ENCODE measurements at places on chromosomes 6 and 20.
A peak's percentile ranks its signal among the peaks of the same experiment; 100 is the strongest.

GRCh38 chr20:1565461-1565860 is 8.0 kb upstream of the SIRPD start:
- no peak for DNase-seq

DNA sequence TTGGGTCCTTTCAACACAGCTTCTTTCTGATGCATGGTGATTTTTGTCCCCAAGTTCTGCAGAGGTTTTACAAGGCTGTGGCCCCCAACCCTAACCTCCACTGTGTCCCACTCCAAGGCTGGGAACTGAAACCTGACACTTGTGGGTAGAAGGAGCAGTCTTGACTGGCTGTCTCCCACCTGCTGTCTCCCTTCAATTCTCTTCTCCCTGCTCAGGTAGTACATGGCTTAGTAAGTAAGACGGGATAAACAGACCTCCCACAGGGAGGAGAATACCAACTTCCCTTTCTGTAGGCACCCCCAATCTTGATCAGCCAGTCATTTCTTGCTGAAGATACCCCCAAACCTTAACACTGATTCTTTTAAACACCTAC is 25.0 kb downstream of the TGM6 start:
- DNase-seq = no peak

DNA sequence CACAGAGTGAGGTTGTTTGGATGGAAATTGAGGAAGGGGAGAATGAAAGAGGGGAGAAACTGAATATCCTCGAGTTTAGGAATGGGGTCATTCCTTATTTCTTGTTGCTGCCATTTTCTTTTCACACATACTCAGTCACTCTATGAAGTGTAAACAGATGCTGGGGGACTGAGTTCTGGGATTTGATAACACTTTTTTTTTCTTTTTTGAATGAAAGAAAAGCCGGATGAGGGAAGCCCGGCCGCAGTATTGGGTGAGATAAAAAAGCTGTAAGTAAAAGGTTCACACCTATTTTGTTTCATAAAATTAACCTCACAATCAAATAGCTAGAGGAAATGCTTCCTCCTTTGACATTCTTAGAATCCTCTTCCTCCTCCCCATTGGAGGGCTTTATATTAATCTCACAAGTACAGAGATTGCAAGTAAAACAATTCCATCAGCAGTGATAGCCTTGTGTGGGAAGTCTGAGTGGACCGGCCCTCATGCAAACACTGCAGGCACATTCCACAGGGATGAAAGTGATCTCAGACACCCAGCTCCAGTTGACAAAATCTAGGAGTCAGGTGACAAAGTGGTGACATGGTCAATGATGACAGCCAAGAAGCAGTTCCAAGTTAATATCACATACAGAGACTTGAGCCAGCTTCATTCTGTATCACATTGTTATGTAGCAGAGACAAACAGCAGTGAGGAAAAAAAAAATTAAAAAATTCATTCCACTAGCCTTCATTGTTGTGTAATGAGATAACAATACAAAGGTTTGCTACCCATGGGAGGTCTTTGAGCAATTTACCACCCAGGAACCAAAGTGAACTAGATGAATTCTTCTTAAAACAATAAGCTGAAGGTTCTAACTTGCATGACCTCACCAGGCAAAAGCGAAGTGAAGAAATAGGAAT is 391.1 kb upstream of the HSF2 start:
- DNase-seq = no peak

DNA sequence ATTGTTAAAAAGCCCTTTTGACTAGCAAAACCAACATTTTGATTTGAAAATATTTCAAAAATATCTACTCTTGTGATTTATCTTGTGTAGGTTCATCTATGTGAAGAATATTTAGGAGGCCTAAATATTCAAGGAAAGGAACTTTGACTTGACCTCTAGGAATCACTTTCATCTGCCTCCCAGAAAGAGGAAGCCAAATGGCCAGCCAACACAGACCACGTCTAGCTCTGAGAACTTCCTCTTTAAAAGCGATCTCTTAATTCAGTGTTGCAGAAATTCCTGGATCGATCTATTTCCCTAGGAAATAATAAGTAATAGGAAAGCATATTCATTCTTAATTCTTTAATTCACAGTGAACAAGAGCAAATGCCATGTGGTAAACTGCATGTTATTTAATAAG is 9.6 kb upstream of the MOXD1 start:
- no peak for DNase-seq

- DNase-seq = no peak
These were observed 415.6 kb downstream of the GJA1 start for GRCh38 chr6:121851056-121851455.

DNA sequence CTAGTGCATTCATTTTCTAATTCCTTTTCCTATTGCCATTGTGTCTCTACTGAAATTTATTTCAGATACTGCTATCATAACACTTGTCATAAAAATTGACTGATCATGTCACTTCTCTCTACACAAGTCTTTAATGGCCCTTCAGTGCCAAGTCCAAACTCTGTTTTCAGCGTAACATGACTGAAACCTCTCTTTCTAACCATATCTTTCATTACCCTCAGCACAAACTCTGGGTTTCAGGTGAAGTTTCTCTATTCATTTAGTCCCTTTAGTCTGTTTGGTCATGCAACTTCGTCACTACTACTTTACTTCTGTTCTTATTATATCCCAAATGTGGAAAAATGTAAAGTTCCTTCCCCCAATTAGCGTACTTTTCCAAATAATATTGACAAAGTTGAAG is 234.9 kb downstream of the OGFRL1 start:
- no peak for DNase-seq

DNA sequence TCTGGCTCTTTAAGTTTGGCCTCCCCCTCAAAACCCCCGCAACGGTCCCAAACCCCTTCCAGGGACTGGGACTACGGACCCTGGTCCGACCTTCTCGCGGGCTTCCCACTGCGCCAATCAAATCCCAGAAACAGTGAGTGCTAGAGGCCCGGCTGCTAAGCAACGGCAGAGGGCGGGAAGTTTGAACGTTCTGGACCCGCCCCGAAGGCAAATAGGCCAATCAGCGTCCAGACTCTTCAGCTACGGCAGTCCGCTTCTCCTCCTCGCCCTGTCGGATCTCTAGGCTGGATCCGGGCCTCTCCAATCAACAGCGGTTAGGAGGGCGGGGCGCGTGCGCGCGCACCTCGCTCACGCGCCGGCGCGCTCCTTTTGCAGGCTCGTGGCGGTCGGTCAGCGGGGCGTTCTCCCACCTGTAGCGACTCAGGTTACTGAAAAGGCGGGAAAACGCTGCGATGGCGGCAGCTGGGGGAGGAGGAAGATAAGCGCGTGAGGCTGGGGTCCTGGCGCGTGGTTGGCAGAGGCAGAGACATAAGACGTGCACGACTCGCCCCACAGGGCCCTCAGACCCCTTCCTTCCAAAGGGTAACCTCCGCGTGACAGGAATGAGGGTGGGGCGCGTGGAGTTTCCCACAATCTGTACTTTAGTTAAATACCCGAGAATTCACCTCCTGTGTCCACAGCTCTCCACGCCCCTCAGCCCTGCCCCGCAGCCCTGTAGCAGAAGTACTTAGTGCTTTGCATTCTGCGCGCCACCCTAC is at the start of gene MSH5:
Gene MSH5, plus strand, starts transcription at position 367 of the 758 bp plus-strand sequence. CDS start 462 bp downstream, outside the sequence.
- DNase-seq = peak; percentile 95

GRCh38 chr6:153167907-153168306 is 36.8 kb upstream of the RGS17 start:
- no peak for DNase-seq

GRCh38 chr6:74931558-74931957 is 274.3 kb downstream of the COL12A1 start:
- no peak for DNase-seq

DNA sequence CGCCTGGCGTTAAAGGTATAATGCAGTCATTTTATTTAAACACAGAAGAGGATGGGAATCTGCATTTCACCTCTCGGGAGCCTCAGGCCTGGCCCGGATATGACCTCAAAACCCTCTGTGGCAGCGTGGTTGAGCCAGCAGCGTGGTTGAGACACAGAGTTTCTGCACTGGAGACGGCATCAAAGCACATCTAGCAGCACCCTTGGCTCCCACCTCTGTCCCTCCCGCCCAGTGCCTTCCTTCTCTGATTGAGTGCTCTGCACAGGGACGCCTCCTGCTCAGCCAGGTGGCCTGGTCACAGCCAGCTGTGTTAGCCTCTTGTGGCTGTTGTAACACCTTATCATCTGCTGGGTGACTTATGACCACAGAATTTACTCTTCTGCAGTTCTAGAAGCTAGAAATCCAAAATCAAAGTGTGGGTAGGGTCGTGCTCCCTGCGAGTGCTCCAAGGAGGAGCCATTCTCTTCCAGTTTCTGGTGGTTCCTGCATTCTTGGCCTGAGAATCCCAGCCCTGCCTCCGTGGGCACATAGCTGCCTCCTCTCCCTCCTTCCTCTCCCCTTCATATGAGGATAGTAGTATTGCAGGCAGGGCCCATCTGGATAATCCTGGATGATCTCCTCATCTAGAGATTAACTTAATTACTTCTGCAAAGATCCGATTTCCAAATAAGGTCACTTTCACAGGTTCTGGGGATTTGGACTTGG is 156.7 kb downstream of the SYCP2 start:
- DNase-seq = no peak

DNA sequence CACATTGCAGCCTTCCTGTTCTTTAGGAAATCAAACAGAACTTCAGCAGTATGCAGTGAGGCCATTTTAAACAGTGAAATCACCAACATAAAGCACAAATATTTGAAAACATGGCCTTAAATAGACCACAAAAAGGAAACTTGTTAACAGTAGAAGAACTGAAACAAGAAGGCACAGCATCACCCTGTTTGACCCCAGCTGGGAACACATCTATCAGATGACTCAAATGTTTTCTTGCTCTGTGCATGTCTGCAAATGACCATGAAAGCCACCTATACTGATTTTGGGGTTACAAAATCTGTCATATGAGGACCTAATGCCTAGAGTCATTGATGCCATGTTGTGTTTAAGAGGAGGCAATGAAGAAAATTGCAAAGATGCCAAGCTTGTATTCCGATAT is 123.8 kb upstream of the ADGRF1 start:
- DNase-seq = no peak

DNA sequence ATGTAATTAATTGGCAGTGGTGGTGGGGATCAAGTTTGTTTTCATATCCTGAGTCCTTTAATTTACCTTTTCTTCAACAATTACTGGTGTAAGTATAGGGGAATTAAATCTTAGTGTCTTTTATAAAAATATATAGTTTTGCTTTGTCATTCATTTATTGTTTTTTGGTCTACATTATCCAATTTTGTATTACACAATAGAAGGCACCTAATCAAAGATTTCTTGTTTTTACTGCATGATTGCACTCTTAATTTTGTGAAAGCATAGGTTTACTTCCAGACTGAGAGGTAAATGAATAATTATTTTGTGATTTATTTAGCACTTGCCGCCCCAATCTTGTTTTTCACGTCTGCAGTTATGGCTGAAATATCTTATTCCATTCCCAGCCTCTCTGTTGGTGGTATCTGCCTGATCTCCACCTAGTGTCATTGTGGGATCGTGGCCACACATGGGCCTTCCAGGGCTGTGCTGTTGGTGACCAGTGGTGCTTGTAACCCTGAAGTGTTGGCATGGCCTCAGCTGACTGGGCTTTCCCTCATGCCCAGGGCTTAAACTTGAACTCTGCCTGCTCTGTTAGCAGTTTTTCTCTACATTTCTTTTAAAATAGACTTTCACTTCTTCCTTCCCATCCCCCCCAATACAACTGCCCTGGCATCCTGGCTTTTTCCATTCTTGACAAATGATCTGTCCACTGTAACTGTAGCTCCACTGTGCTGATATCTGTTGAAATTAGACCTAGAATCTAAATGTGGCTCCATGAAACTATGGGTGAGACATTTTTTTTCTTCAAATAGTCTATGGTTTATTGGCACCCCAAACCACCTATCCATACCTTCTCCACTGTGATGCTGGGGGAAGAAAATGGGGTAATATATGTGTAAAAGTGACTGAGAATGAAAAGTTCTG is 24.8 kb downstream of the E2F3 start:
- no peak for DNase-seq

DNA sequence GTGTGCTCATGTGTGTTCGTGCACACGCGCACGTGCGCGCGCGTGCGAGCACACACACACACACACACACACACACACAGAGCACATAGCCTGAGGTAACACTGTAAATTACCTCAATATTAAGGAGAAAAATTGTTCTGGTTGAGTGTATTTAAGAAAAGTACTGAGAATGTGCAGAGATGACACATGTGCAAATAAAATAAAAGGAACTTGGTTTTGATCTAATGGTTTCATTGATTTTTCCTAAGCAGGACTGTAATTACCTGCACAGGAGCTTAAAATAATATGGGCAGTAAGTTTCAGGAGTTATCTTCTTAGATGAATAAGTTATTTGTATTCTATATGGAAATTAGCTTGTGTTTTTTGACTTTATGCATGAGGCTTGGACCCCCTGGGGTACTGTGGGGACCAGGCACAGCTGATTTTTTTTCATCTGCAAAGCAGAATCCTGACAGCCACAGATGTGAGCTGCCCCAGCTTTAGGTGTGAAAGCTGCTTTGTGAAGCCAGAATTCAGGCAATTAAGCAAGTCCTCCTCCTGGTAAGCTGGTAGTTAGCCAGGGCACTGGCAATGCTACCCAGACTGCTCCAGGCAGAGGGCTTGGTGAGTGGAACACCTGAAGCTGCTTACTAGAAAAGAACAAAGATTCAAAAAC is 1040.6 kb upstream of the CITED2 start:
- DNase-seq = no peak

GRCh38 chr6:37478827-37479226 is 20.9 kb downstream of the CCDC167 start:
- no peak for DNase-seq

- no peak for DNase-seq
These were observed 89.3 kb downstream of the CDC5L start for GRCh38 chr6:44476849-44477248.

DNA sequence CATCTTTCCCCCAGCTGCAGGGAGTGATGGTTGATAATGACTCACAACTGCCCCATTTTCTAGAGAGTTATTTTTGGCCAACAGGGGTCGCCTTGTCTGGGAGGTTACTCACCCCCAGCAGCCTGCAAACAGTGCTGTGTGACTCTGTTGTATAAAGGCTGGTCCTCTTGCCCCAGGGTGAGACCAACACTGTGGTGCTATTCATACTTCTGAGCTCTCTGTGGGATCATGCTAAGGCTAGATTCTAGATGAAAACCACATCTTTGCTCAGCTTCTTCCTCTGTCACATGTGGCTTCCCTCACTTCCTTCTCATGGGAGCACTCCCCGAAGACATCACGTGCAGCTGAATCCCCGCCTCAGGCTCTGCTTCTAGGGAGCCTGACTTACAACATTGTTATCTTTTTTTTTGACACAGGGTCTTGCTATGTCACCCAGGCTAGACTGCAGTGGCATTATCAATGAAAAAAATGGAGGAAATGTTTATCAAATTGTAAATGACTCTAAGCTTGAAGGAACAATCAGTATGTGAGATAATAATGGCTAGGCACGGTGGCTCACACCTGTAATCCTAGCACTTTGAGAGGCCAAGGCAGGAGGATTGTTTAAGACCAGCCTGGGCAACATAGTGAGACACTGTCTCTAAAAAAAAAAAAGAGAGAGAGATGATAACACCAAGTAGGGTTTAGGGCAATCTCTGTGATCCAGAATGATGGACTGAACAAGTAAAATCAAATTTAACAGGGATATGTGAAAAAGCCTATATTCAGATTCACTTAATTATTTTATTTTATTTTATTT is 55.7 kb upstream of the SLC23A2 start:
- peak; percentile 58 for DNase-seq

Measured in stimulated activated CD8-positive, alpha-beta memory T cell treated with anti-CD3 and anti-CD28 coated beads, Interleukin-4, amount 100 ng/mL, for 24 hours (primary cell).